ENCODE measurements at places on chromosomes 6 and 20.

DNA sequence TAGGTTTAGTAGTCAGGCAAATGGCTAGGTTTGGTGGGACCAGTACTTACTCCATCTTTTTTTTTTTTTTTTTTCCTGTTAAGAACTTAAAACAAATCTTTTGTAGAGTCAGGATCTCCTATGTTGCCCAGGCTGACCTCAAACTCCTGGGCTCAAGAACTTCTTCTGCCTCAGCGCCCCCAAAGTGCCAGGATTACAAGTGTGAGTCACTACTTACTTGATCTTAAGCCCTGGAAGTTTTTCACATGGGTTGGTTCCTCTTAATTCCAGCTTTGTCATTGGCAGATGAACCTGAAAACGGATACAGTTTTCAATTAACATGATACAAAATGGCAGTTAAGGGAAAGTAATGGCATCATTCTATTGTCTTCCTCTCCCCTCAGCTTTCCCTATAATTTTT lies 179.4 kb upstream of the JAG1 start:
- DNase-seq, result no peak

DNA sequence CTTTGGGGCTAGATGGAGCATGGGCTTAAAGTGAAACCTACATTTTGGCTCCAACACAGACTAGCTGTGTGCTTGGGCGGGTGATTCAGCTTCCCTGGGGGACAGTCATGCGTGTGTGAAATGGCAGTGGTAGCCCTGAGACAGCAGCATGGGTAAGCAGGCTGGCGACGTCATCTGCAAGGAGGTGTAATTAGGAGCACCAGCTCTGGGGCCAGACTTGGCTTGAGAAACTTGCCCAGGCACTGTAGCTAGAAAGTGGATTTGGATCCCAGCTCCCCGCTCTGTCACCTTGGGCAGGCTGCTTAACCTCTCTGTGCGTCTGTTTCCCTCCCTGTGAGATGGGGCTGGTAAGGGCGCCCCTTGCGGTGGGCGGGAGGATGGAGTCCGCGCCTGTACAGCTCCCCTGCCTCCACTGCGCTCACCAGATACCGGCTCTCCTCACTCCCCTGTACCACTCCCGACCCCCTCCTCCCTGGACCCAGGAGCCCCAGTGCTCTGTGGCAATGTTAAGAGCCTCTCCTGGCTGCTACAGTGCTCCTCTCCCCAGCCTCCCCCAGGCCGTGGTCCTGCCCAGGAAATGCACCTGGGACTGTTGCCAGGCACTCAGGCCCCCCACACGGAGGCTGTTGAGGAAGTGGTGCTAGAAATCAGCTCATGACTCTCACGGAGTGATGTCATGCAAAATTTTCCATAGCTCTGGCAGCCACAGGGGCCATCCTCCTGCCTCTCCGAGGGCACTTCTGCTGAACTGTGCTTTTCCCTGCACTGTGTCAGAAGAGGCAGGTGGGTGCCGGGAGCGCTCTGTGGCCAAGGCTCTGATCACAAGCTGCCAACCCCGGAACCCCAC lies 44.6 kb downstream of the SYNJ2 start:
- no peak for DNase-seq

GRCh38 chr6:1324936-1325335 lies 13.0 kb downstream of the FOXQ1 start:
- DNase-seq, result no peak

DNA sequence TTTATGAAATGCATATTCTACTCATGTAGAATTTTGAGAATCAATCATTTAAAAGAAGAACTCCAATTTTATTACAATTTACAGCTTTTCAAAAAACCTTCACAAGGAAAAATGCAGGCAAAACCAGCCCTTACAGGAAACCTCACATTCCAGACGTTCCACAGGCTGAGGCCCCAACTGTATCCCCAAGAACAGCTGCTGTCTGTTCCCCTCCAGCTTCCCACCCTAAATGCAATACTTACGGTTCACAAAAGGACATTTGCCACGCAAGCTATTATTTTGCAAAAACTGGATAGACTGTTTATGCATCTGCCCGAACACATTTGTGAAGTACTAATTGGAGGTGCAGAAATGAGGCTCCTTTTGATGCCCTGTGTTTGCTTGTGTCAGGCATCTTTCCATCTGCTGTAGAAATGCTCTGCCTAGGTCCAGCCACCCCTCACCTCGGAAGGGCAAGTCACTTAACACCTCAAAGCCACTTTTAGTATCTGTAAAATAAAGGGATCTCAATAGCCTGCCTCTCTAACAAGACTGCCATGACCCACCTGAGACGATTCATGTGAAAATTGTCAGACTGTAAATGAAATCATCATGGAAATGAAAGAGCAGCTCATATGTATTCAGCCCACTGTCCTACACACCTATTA lies 26.5 kb downstream of the PDE10A start:
- DNase-seq, result no peak

DNA sequence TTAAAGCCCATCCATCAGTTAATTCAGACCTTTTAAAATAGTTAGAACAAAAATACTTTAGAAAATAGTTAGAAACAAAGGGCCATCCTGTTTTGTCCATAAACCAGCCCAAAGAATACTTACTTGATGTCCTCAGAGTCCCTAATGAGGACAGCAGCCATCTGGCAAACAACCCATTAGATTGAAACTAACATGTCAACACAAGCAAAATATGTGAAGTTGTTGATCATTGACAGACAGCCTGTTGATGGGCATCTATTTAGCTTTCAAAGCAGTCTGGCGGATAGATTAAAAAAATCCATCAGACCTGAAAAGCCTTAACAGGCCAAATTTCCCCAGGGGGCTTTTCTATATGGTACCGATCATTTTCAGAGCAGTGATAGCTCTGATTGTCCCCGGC lies 154.2 kb upstream of the TSHZ2 start:
- DNase-seq, result no peak

GRCh38 chr6:127392301-127392700 lies 48.9 kb upstream of the ECHDC1 start:
- no peak for DNase-seq

DNA sequence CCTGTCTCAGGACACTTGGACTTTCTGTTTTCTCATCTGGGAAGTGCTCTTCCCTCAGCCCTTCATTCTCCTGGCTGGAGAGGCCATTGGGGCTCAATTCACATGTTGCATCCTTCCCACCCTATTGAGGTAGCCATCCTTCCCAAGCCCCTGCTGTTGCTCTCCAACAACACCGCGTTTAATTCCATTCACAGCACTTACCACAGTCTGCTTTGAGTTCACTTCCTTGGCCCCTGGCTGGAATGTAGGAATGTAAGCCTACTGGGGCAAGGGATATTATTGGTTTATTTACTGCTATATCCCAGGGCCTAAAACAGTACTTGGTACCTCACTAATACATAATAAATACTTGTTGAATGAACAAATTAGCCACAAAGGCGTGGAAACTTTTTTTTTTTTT lies 6.7 kb upstream of the GFOD1 start:
- no peak for DNase-seq

DNA sequence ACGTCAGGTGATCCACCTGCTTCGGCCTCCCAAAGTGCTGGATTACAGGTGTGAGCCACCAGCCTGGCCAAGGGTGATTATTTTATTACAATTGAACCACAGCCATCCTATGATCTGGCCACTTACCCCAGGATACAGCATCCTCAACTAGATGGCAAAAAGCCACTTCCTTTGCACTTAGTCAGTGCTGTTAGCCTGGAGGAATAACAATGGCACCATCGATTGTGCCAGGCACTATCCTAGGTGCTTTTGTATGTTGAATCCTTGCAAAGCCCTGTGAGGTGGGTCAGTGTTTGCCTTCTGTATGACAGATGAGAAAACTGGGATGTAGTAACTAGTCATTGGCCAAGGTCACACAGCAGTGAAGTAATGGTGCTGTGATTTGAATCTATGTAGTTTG lies 11.2 kb upstream of the TTPAL start:
- no peak for DNase-seq

DNA sequence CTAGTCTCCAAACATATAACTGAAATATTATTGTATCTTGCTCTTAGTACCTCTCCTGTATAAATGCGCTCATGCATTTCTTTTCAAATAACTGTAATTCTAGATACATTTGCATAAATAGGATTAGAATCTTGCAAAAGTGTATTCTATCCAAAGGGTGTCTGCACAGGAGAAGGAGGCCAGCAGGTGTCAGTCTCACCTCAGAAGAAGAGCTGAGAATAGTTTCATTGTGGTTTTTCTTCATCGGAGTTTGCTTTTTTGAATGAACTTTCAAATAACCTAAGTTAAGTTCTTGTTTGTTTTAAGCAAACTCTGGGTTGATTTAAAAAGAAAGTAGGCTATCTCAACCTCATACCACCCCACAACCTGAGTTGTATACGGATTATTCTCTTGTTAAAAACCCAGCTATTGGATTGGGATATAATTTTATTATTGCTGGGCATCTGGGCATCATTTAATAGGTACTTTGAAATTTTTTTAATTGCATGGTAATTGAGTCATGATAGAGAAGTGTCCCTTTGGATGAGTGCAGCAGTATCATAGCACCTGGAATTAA lies 125.0 kb upstream of the MLIP start:
- DNase-seq, result no peak

GRCh38 chr6:130955755-130956154 lies 107.3 kb downstream of the EPB41L2 start:
- DNase-seq, result no peak

- no peak for DNase-seq
Observed at GRCh38 chr6:16712255-16712930, 48.9 kb downstream of the ATXN1 start.

GRCh38 chr6:134057478-134057877 lies 5.1 kb upstream of the SLC2A12 start:
- DNase-seq, result no peak

DNA sequence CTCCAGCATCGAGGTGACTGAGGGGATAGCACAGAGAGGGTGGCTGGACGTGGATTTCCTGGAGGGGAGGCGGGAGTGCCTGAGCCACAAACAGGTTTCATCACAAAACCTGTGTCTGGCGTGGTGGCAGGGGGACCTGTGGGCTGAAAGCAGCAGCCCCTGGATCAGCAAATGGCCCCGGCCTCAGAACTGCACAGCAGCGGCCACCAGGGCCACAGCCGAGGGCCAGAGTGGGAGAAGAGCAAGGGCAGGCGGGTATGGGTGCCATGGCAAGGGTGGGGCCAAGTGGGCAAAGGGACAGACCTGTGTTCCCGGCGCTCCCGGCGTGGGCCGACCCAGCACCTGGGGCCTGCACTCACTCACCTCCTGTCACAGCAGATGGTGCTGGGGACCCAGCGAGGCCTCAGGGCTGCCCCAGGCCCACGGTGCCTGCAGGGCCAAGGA lies 19.0 kb downstream of the NTSR1 start:
- no peak for DNase-seq

DNA sequence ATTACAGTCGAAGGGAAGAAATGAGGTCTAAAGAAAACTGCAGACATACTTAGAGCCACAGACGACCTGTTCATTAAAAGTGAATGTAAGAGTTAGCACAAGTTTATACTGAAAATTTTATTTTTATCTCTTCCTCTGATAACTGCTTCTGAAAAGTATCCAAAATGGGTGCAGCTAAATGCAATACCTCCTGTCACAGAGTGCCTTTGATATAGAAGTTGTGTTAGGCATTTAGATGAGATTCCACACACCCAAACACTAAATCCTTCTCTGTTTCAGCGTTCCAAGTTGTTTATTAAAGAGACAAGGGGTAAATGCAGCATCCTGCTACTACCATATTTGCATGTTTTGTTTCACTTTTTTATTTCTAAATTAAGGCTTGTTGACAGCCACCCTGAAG lies 214.7 kb upstream of the TSHZ2 start:
- DNase-seq, result no peak

DNA sequence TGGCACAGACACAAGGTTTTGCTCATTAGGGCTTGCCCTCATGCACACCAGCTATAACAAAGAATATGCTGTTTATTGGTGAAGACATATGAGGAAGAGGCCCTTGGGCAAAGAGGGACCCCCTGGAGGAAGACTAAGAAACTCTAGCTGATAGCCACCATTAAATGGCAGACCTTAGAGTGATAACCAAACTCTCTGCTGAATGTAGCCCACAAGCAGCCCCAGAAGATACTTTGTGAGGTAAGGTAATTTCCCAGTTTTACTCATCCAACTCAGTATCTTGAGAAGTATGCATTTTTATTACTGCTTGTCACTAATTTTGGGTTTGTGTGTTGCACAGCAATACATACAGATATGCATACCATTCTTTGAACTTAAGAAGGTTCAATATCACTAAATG lies 563.3 kb downstream of the DOK5 start:
- DNase-seq, result no peak

DNA sequence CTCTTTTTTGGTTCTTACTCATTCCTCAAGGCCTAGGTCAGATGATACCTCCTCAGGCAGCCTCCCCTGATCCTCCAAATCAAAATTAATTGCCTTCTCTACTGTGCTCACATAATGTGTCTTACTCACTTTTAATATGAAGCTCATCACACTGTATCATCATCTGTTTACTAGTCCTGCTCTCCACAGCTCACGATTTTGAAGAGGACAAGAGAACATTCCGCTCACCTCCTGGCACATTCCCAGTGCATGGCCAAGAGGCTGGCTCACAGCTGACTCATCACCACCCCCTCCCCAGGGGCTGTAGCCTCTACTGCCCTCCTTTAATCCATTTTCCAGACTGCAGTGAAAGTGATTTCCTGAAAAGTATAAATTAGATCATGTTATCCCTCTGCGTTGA lies 133.1 kb downstream of the ALDH8A1 start:
- DNase-seq, result no peak

GRCh38 chr20:22984606-22985005 lies 50.5 kb upstream of the SSTR4 start:
- DNase-seq, result no peak

DNA sequence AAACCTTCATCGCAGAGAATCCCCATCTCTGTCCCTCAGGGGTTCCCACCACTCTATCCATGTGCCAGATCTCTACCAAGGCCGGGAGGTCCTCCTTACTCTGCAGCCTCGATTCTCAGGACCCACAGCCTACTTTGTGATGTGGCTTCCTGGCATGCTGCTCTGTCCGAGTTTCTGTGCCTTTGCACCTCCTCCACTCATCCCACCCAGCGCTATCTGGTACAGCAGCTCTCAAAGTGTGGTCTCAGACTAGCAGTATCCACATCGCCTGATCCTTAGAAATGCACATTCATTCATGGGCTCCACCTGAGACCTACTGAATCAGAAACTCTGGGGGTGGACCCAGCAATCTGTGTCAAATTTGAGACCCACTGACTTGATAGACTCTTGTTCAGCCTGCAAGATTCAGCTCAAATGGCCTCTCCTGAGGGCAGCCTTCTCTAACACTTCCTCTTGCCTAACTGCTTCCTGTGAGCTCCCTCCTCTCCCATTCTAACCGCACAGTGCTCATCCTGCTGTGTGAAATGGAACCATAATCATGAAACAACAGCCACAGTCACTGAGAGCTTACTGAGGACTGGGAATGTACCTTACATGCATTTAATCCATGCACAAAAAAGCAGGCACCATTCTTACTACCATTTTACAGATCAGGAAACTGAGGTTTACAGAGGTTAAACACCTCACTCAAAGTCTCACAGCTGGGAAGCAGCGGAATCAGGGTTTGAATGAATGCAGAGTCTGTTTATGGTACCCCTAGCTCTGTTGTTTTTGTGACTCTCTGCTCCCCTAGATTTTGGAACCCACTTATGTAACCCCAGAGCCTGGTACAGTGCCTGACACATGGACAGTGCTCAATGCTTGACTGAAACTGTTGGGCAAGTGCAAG lies 69.4 kb downstream of the JPH2 start:
- DNase-seq, result no peak

GRCh38 chr6:148761527-148762011 lies 14.7 kb downstream of the UST start:
- no peak for DNase-seq

- DNase-seq, result no peak
Observed at GRCh38 chr20:54100563-54100962, 30.2 kb upstream of the BCAS1 start.

- DNase-seq, result no peak
Observed at GRCh38 chr20:14631011-14631410, 293.6 kb upstream of the FLRT3 start.

- DNase-seq, result no peak
Observed at GRCh38 chr20:56781108-56781739, 152.1 kb downstream of the TFAP2C start.

Data from cortex of kidney (tissue), 1 donor.